Urinary bladder (tissue), 4 donors: ENCODE measurements at places on chromosomes 5 and 9.

DNA sequence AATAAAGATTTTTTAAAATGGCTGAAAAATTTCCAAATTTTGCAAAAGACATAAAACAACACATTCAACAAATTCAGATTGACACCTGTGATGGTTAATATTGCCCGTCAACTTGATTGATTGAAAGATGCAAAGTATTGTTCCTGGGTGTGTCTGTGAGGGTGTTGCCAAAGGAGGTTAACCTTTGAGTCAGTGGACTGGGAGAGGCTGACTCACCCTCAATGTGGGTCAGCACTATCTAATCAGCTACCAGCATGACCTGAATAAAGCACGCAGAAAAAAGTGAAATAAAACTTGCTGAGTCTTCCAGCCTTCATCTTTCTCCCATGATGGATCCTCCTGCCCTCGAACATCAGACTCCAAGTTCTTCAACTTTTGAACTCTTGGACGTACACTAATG lies 868.0 kb upstream of the CTNND2 start:
- no peak for DNase-seq

- no peak for DNase-seq
These were observed 56.8 kb upstream of the CPEB4 start for GRCh38 chr5:173831196-173831914.

DNA sequence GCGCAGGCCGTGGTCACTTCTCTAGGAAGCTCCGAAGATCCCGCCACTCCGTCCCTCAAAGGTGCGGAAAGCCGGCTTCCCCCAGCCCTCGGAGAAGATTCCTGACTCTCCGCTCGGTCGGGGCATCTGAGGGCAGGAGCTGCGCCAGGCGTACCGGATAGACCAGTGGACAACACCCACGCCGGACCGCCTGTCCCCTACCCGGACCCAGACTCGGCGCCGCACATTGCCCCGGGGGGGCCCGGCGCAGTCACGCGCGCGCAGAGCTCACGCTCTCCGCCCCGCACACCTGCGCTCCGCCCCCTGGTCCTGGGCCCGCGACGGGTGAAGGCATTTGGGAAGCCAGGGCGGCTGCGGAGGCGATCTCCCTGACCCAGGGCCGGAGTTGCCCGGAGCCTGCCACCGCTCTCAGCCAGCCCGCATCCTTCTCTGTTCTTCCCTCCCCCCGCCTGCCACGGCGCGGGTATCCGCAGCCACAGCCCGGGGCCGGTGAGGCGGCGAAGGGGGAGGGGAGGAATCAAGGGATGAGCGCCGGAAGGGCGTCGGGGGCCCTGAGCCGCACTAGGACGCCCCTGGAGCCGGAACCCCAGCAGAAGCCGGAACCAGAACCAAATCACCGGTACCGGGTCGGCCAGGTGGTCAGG lies 448 bp downstream of the RELL2 start:
- no peak for DNase-seq

GRCh38 chr5:159800131-159800840 lies 116.0 kb upstream of the ADRA1B start:
- DNase-seq: no peak

GRCh38 chr5:127684726-127685467 lies 18.3 kb upstream of the CCDC192 start:
- DNase-seq: no peak

GRCh38 chr5:67989456-67989855 lies 226.1 kb upstream of the PIK3R1 start:
- DNase-seq: no peak

DNA sequence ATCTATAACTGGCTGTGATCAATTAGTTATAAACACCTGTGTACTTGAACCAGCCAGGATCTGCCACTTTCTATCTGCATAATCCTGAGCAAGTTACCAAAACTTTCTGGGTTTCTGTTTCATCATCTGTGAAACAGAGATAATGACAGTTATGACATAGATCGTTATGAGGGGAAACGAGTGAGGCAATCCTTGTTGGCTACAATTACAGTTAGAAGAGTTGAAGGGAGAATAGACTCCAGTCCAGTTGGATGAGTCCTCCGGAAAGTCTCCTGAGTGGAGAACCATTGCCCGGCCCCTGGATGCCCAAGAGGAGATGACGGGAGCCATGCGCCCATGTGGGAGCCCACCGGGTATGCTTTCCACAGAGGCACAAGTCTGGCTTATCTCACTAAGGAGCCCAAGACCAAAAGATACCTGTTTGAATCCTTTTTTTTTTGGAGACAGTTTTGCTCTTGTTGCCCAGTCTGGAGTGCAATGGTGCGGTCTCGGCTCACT lies 4.5 kb downstream of the PDE6A start:
- no peak for DNase-seq
